ENCODE measurements at places on chromosomes 2 and 18.

DNA sequence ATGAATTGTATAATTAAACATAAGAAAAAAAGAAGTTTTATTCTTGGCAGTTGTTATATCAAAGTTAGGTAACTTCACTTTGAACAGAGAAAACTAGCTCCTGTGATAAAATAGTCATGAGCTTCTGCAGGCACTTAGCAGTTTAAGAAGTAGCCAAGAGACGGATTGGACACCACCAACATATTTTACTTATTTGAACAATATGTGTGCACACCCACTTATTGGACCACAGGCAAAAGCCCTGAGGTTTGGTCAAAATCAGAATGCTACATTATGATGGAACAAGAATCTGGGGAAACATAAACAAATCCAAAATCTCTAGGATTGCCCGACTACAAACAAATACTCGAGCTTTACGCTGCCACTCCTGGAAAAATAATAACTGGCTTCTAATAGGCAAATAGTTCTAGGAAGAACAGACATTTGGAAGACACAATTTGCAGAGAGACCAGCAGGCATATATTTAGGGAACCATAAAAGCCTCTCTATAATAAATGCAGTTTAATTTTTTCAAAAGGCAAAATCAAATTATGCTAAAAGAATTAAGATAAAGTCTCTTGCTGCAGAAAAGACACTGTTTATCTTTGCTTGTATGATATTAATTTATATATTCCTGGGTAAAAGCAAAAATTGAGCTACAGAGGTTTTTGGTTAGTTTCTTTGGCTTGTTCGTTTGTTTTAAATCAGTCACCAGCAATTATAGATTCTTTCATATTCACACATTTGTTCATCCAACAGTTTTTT, 117.9 kb downstream of the CDC42EP3 start:
- no peak for DNase-seq

DNA sequence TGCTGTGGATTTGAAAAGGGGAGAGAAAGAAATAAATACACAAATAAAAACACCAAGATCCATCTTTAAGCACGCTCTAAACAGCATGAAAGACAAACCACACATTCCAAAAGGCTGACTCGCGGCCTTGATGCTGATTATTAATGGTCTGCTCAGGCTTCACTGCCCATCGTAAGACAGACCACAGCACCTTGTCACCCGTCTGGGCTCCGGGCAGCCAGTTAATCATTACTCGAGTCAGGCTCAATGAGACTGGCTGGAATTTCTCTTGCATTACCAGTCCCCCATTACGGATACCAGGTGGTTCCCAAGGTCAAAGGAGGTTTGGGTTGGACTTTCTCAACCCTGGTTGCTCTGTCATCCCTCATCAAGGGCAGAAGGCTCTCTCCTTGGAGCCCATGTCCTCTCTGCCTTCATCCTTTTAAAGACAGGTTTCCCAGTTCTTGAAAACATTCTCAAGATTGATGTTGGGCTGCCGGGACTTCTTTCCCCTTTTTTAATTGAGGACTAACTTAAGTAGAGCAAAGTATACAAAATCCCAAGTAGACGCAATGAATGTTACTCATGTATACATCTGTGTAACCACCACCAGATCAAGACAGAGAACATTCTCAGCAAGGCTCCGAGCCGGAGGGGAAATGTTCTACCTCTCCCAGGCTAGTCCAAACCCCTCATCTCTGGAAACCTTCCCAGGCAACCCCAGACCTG, 8.1 kb downstream of the SMAD7 start:
- no peak for DNase-seq

DNA sequence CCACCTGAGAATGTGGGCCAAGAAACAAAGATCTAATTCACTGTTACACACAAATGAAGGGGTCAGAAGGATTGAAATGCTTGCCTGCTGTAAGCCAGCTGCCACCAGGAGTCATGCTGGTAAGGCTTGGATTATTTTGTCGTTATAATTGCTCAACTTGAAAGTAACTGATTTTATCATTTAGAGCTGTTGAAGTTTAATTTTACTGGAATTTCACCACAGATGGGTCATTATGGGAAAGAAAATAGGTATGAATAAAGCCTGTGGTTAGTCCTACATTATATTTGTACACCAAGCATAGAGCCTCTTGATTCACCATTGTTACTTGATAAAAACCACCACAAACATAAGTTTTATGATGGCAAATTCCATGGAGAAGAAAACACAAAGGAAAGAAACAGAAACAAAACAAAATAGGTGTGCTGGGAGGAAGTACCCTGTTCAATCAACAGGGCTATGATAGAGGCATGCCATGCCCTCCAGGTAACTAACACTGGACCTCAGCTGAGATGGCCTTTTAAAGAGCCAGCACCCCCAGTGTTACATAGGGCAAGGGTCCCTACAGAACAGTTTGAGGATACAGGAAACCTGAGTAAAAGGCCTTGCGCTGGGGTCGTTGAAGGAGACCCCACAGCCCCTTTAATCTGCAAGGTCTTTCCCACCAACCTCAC, 3.0 kb downstream of the CLEC4F start:
- DNase-seq, result no peak

DNA sequence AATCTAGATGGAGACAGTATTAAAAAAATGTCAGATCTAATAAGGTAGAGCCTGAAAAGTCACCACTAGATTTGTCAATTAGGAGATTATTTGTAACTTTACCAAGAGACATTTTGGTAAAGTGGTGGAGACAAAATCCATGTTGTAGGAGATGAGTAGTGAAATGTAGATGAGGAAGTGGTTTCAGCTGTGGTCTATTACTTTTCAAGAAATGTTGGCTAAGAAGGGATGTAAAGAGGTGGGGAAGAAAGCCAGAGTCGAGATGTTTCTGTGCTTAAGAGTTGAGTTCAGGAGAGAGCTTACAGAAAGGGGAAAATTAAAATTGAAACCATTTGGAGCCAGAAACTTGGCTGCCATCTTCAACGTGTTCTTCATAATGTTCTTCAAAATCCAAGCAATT, 22.2 kb downstream of the ACVR2A start:
- no peak for DNase-seq

- no peak for DNase-seq
Measured at GRCh38 chr2:6866275-6866671, 566 bp upstream of the CMPK2 start.

- DNase-seq, result no peak
Measured at GRCh38 chr2:72956050-72956395, 38.7 kb downstream of the EMX1 start.

- no peak for DNase-seq
Measured at GRCh38 chr2:240524963-240525718, 32.6 kb downstream of the ANKMY1 start.

DNA sequence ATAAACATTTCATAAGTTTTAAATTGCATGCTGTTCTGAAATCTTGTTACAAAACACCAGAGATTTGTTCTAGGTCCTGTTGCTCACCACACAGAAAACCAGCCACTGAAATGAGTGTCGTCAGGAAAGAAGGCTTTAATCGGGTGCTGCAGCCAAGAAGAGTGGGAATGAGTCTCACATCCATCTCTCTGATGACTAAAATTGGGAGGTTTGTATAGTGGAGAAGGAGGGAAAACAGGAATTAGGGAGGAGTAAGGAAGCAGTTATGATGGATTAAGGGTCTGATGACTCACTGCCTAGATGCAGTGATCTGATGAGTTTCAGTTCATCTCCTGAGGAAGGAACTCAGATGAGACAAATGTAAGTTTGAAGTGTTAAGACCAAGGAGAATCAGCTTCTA, 42.1 kb upstream of the GPR39 start:
- no peak for DNase-seq

GRCh38 chr2:2764001-2764355, 432.9 kb upstream of the MYT1L start:
- no peak for DNase-seq

DNA sequence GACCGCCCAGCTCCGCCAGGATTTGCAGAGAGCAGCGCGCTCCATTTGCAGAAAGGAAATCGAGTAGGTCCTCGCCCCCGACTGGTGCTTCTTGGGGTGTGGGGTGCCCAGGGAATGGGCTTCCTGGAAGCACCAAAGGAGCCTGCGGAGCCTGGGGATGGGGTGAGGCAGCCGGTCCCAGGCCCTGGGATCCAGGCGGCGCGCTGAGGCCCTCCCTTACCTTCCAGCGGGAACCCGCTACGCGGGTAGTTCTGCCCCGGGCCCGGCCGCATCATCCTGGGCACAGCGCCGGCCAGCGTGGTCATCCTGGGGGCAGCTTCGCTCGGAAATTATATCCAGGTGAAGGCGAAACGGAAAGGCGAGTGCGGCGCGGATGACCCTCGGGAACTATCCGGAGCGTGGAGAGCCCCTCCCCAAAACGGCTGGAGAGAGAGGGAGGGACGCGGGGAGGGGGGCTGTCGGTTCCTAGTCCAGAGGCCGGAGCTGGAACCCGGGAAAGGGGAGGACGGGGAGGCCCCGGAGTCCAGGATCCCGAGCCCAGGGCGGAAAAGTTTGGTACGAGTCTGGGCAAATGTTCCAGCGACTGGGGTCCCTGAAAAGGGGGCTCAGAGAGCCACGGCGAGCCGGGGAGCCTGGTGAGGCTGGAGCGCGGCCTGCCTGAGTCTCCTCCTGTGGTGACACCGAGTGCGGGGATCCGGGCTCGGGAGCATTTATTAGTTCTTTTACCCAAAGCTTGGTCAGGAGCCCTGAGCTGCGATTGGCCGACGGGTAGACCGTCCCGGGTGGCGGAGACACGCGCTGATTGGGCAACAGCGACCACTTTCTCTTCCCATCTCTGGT, at the start of gene PAX3:
Gene PAX3 (minus strand): TSS at position 688 of the 840 bp plus-strand sequence. CDS start 383 bp downstream, at position 305.
- DNase-seq, result no peak

GRCh38 chr2:239014458-239015217, 166.8 kb downstream of the TWIST2 start:
- no peak for DNase-seq

DNA sequence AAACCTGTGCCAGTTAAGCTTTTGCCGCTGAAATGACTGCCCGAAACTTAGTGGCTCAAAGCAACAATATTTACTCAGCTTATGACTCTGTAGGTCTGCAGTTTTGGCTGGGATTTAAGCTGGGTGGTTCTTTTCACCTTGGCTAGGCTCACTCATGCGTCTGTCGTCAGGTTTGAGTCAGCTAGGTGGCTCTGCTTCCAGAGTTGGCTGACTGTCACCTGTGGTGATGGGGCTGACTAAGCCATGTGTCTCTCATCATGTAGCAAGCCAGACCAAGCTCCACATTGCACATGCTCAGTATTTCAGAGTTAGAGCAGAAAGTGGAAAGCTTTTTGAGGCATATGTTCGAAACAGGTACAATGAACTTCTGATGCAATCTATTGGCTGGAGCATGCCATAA, 354.8 kb downstream of the MEIS1 start:
- no peak for DNase-seq

GRCh38 chr2:235835810-235836209, 332.4 kb downstream of the GBX2 start:
- no peak for DNase-seq

DNA sequence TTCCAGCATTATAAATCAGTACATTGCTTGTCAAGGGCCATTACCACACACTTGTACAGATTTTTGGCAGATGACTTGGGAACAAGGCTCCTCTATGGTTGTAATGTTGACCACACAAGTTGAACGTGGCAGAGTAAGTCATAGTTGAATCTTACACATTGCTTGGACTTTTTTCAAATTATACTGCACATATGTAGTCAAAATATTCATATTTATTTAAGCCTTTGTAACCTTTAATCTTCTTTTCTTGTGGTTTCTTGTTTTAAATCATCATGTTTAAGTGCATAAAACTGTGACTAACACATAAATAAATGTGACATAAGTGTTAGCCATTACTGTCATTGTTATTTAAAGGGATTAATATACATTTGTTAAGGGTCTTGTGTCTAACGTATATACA, 52.1 kb upstream of the EPB41L5 start:
- no peak for DNase-seq

GRCh38 chr2:126912201-126912600, 13.5 kb downstream of the TEX51 start:
- no peak for DNase-seq

DNA sequence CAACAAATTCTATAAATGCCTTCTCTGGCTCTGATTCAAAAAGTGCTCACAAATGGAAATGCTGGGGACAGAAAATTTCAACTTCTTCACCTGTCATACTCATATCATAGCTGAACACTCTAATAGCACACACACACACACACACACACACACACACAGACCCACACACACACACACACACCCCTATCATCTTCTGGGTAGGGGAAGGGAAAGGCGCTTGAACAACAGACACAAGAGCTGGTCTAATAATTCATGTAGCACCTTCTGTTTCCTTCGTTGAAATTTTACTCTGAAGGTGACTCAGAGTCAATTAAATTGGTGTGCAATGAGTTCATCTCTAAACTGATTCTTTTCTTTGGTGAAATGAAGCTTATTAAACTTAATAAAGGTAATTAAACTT, 32.9 kb downstream of the CD28 start:
- DNase-seq, result no peak

DNA sequence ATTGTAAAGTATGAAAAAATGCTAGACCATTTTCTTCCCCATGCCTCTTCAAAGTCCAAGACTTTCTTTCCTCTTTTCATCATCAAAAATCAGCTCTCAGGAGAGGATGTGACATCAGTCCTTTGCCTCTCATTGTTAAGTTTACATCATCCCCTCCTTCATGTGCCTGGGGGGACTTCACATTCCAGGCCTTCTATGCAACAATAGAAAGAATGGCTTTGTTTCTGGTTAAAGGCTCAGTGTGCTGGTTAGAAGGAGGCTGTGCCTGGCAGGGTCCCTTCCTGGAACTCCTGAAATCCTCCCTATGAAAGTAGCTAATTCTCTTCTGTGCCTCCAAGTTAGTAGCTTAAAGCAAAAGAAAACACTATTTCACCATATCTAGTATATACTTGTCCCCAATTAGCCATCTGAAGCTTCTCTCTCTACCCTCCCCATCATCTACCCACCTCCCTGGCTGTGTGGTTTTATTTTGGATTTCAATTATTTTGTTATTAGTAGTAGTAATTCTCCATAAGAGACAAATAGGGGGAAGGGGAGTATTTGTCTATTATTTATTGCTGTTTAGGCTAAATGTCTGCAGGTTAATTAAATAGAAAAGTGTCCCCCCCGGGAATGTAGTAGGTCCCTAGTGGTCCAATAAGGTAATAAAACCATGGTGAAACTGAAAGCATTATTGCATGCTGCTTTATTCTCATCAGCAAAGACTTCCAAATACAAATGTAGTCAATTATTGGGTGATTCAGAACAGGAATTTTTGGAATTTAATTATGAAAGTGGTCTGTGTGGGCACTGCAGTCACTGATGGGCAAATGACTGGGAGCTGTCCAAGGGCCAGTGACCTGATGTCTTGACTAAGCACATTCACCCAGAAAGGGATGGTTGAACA, 69.0 kb downstream of the CPO start:
- DNase-seq, result no peak

GRCh38 chr2:226475650-226476049, 324.0 kb downstream of the IRS1 start:
- DNase-seq, result no peak

All from heart left ventricle (tissue), 16 donors.